NCI-H774 (cell line): ENCODE measurements at places on chromosomes 2 and 18.

- DNase-seq, result no peak
Measured at GRCh38 chr2:101112772-101113157, 38.4 kb downstream of the TBC1D8 start.

DNA sequence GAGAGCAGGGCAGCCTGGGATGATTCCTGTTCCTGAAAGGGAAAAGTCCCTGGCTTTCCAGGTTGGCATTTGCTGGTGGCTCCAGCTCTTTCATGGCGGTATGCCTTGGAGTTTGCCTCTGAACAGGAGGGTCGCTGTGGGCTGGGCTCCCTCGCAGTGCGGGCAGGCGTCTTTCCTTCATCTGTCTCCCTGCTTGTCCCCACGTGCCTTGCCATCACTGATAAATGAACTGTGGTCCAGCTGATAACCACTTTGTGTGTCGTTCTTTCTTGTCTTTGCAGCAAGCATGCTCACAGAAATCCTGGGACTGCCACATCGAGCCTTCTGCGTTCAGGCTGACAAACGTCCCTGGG lies 35.3 kb downstream of the SMIM21 start:
- DNase-seq, result no peak

- DNase-seq, result no peak
Measured at GRCh38 chr2:209593930-209594329, 170.1 kb downstream of the MAP2 start.

- DNase-seq, result no peak
Measured at GRCh38 chr18:34818064-34818463, 108.0 kb downstream of the DTNA start.

DNA sequence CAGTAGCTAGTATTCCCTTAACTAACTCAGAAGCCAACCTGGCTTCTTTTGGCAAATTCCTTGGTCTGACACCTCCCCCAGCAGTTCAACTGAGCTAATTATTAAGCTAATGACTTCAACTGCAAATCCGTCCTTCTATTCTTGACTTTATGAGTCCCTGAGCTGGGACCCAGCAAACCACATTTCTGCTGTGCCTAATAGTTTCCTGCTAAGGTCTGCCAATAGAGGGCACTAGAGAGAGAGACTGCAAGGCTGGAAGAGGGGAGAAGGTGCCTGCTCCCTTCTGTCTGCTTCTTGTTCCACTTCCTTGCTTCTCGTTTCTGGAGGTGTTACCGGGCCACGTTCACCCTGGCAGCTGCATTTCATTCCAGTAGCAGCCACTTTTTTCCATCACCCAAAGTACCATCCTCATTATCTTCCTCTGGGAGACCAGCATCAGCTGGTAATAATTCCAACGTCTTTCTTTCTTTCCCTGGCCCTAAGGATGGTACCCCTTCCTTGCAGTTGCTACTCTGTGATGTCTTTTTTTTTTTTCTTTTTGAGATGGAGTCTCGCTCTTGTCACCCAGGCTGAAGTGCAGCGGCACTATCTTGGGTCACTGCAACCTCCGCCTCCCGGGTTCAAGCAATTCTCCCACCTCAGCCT lies 352.0 kb downstream of the TNS1 start:
- peak; percentile 64 for DNase-seq

GRCh38 chr2:152399003-152399402 lies 64.0 kb downstream of the FMNL2 start:
- no peak for DNase-seq

- DNase-seq, result peak; percentile 12
Measured at GRCh38 chr2:200585730-200586643, at the start of gene AOX1. AOX1 (plus strand) TSS chr2:200586014; CDS start chr2:200586109, 95 bp downstream.

DNA sequence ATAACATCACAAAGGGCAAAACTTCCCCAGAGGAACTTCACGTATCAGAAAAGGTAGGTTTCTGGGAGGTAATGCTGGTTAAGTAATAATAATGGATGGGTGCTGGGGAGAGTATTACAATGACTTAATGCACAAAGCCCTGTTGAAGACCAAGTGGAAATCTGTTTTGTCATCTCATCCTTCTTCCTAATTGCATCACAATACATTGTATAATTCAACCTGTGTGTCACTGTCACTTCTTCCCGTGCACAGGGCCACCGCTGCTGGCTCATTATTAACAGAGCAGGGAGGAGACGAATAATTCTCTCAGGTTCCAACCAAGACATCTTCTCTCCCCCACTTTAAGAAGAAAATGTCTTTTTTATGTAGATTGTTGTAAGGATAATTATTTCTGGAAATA lies 290.9 kb downstream of the AGAP1 start:
- no peak for DNase-seq

- DNase-seq, result peak; percentile 74
Measured at GRCh38 chr2:95207111-95207961, at the start of gene ZNF892. ZNF892 (plus strand) TSS chr2:95207521; CDS start chr2:95207816, 295 bp downstream.

GRCh38 chr2:180938451-180938850 lies 42.0 kb upstream of the UBE2E3 start:
- no peak for DNase-seq

DNA sequence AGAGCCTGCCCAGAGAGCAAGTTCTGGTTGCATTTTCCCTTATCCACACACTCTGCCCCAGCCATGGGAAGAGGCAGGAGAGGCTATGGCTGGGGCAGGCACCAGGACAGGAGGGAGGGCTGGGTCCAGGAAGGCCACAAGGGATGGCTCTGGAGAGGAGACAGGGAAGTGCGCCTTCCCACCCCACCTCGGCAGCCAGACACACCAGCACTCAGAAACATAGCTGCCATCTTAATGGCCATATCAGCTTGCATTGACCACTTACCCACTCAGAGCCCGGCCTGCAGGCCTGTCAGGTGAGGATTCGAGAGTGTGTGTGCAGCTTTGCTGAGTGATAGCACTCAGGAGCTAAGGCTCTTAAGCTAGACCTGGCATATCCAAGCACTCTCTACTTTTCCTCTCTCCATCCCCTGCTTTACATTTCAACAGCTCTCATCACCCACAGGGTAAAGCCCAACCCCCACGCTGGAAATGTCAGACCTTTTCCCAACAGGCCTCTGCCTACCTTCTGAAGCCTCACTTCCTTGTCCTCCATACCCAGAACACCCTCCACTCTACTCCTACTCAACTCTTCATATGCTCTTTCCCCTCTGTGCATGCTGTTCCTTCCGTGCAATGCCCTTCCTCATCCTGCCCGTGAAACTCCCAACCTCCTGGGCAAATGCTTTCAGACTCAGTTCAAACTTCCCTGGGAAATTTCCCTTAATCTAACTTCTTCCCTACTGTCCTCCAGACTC lies 147.9 kb downstream of the TNS1 start:
- DNase-seq, result no peak

GRCh38 chr2:242030858-242031257 lies 161.3 kb downstream of the RTP5 start:
- DNase-seq, result no peak

DNA sequence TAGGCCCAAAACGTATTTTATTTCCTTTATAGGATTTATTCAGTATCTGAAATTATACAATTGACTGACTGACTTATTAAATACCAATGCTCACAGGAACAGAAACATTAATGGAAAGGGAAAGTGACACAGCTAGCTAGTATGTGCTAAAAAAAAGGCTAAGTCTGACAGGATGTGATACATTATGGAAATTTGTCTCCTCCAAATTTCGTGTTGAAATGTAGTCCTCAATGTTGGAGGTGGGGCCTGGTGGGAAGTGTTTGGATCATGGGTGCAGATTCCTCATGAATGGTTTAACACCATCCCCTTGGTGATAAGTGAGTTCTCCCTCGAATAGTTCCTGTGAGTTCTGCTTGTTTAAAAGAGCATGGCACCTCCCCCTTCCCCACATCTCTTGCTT lies 70.6 kb upstream of the WDR75 start:
- DNase-seq, result no peak

- DNase-seq, result no peak
Measured at GRCh38 chr2:203476881-203477280, 58.2 kb downstream of the RAPH1 start.

GRCh38 chr2:235568431-235568830 lies 74.6 kb downstream of the AGAP1 start:
- no peak for DNase-seq

GRCh38 chr18:23495723-23496440 lies 7.4 kb upstream of the RMC1 start:
- peak; percentile 64 for DNase-seq

GRCh38 chr18:2857491-2858131 lies 10.8 kb downstream of the EMILIN2 start:
- no peak for DNase-seq

DNA sequence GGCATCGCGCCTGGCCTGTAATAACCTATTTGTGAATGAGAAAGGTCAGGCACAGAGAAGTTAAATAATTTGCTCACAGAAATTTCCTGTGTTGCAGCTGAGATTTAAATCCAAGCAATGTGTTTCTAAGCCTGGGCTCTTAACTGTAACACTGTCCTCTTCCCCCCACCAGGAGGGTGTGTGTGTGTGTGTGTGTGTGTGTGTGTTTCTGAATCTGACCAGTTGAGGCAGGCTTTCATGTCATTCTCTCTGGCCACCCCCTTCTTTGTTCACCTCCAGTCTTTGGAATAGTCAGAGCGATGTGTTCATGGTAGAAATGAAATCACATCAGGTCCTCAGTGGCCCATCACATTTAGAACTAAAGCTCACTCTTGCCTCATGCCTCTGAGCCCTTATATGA lies 81.2 kb downstream of the NEDD4L start:
- no peak for DNase-seq

DNA sequence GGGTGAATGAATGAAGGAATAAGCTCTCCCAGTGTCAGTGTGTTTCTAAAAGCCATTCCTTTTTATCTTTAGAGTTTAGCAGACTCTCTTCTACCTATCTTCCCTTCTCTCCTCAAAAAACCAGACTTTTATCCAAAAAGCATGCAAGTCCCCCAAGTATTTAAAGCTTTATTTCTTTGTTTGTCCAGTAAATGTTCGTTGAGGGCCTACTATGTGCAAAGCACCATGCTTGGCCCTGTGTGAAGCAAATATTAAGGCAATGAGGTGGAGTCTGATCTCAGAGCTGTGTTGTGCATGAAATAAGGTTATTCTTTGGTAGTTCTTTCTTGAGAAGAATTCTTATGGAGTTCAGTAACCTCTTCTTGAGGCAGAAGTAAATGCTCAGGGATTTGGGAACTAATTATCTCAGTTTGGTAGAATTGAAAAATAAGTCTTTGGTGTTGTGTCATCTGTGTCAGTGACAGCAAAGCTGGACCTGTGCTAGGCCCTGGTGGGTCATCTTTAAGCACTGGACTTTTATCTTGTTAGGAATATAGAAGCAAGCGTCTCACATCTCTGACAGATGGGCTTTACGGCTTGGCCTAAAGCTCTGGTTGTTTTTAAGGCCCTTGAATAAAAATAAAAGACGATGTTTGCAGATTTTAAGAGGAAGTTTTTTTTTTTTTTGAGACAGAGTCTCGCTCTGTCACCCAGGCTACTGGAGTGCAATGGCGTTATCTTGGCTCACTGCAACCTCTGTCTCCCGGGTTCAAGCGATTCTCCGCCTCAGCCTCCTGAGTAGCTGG lies 28.1 kb upstream of the CASP10 start:
- no peak for DNase-seq

DNA sequence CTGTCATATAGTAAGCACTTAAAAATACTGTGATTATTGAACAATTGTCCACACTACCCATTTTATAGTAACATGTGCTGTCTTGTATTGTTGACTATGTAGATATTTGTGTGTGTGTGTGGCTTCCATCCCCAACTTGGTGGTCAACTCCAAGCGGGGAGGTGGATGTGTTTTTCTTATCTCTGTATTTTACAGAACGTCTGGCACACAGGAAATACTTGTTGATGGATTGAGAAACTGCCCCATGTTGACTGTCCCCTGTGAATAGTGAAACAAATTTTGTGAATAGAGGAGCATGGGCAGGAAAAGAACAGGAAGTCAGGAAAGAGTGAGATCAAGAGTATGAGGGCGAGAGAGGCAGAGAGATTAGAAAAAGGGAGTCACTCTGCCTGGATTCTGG lies 83.6 kb downstream of the CELF4 start:
- no peak for DNase-seq

DNA sequence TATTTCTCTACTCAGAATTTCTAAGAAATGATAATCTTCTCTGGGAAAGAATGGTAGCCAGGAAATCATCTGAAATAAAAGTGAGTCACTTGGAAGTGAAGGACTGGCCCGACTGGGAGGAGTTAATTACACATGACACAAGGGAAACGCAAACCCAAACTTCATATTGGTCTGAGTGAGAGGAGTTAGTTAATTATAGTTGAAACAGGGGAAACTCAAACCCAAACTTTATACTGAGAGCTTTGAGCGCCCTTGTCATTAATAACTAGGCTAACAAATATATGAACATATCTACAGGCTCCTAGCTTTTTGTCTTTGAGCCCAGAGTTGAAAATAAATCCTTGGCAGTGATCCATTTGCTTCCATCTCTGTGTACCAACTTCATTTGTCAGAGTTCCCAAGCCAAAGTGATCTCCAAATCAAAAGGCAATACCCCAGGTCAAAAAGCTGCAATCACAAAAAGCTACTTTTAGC lies 187.8 kb upstream of the COL3A1 start:
- DNase-seq, result no peak

- DNase-seq, result no peak
Measured at GRCh38 chr2:236195726-236196125, 27.5 kb upstream of the GBX2 start.

GRCh38 chr18:79323471-79323870 lies 72.3 kb upstream of the NFATC1 start:
- DNase-seq, result no peak

- DNase-seq, result no peak
Measured at GRCh38 chr2:105139556-105140239, 101.8 kb downstream of the MRPS9 start.

GRCh38 chr2:189641590-189641989 lies 19.7 kb upstream of the ASNSD1 start:
- DNase-seq, result no peak

GRCh38 chr18:59787998-59788790 lies 91.0 kb upstream of the CCBE1 start:
- no peak for DNase-seq

DNA sequence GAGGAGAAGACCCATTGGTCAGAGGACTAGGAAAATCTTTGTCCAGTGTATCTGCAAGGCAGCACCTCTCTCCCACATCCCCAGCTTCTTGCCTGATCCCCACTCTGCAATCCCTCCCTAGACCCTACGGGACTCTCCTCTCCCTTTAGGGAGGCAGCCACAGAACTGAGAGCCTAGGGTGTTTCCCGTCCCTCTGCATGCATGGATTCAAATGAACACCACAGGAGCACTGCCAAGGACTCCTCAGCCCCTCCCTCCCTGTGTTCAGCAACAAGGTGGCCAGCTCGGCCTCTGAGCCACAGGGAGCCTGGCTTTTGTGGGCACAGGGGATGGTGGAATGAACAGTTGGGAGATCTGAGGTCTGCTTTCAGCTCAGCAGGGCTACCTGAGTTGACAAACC lies 117.1 kb downstream of the TXNL1 start:
- DNase-seq, result no peak

DNA sequence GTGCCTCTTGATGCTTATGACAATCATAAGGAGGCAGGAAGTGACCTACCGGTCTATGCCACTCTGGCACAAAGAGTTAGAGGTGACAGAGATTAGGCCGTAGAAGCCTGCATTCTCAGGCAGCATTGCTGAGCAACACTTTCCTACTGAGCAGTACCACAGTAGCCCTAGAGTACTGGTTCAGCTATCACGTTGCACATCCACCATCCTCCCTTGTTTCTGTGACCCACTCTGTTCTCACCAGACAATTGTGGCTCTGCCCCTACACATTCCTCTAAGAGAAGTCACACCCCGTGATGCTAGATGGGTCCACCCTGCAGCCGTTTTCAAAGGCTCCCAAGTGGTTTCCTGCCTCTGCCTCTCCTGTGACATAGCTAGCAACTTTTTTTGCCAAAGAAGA lies 22.6 kb upstream of the SUCLG1 start:
- DNase-seq, result no peak

- DNase-seq, result peak; percentile 30
Measured at GRCh38 chr2:98936353-98937351, 627 bp upstream of the CRACDL start.

GRCh38 chr2:19573784-19574183 lies 215.4 kb upstream of the OSR1 start:
- DNase-seq, result no peak
